Fibroblast of the aortic adventitia (primary cell): ENCODE measurements at places on chromosomes 5 and 9.

GRCh38 chr9:119526698-119527097 is 157.5 kb upstream of the BRINP1 start:
- DNase-seq: no peak

DNA sequence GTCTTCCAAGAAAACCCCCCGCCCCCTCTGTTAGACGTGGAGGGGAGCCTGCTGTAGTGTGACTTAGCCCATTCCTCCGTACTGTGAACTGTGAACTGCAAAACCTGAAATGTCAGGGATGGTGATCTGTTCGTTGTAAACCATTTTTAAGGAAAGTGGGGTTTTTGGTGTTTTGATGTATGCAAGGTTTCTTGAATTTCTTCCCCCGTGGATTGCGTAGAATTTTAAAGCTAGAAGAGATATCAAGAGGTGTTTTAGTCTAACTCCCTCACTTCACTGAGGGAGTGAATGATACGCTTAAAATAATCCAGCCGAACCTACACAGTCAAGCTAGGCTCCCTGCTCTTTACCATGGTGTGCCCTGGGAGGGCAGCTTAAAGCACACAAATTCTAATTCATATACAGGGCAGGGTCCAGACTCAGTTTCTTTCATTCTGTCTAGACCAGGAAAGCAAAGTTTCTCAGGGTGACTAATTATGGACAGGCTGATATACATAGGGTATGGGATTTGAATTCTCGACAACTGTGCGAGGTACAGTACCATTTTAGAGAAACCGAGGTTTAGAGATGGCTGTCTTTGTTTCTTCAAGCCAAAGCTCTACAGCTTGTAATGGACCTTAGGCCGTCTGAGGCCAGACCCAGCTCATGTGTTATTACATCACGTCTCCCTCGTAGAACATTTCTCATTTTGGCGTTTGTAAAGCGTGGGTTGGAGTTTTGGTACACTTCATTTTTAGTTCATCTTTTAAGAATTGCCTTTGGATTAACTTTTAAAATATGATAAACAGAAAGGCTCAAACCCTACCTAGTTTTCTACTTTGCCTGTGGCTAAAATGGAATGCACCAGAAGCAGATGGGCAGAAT is 2.7 kb downstream of the PTGER4 start:
- DNase-seq: no peak

DNA sequence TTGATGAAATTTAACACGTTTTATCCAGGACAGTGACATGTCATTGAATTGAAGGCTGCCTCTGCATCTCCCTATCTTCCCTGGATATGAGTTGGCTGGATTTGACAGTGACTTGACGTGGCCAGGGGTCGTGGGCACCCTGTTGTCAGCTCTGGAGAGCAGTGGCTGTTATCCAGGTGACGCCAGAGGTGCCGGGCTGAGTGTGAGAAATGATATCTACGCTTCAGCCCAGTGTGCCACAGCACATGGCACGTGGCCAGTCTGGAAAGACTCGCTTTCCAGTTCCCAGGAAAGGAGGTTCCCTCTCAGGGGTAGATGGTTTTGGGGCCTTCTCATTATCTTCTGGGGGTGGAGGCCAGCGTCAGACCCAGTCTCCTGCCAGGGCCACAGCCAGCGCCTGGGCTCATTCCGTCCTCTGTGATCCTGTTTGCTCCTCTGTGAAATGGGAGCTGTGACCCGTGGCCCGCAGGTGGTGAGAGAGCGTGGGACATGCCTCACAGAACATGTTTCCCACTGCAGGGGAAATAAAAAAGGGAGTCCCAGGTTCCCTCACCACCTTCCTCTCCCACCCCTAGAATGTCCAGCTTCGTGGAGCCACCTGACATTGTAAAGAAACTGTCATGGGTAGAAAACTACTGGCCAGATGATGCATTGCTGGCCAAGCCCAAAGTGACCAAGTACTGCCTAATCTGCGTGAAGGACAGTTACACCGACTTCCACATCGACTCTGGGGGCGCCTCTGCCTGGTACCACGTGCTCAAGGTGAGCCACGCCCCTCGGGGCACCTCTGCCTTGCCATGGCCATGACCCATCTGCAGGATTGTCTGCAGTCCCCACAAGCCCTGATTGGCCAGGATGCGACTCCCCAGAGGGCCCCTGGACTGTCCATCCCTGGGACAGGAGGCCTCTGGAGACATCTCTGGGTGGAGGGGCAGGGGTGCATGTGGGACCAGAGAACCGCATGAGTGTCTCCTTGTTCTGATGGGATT is 76.5 kb downstream of the PHF2 start:
- DNase-seq: no peak

- no peak for DNase-seq
Observed at GRCh38 chr9:131477367-131477766, 25.4 kb upstream of the POMT1 start.

GRCh38 chr9:72384710-72385485 is 19.9 kb upstream of the ZFAND5 start:
- no peak for DNase-seq
